Stimulated activated CD4-positive, alpha-beta T cell treated with anti-CD3 and anti-CD28 coated beads, Interleukin-1b, Interleukin-23, amount 100 ng/mL, for 1 hour (primary cell): ENCODE measurements at places on chromosomes 1 and 21.

DNA sequence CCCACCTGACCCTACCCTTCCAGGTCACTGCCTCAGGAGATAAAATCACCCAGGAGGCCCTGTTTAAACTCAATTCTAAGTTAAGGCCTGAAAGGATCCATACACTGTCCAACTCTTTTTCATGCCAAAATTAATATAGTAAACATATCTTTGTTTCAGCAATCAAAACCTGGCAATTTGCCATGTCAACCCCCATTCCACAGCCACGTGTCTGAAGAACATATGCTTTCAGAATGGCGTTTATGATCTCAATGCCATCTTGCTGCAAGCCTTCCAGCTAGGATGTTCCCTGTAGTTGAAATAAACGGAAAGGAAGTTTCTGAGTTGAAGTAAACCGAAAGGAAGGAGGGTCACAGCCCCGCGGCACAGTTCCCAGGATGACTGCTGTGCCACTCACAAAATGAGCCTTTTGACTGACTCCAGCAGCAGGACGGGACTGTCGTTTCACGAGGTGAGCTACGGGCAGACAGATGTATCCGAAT lies 472.0 kb downstream of the SMYD3 start:
- no peak for DNase-seq

- no peak for DNase-seq
Measured at GRCh38 chr1:110210604-110211495, 736 bp downstream of the KCNC4 start.

GRCh38 chr1:229448845-229449244 lies 15.0 kb upstream of the ACTA1 start:
- DNase-seq: no peak

GRCh38 chr1:230170622-230171021 lies 103.6 kb downstream of the GALNT2 start:
- DNase-seq: no peak

GRCh38 chr1:241401156-241401555 lies 44.2 kb upstream of the RGS7 start:
- no peak for DNase-seq

GRCh38 chr1:72230746-72231145 lies 51.6 kb downstream of the NEGR1 start:
- DNase-seq: no peak

DNA sequence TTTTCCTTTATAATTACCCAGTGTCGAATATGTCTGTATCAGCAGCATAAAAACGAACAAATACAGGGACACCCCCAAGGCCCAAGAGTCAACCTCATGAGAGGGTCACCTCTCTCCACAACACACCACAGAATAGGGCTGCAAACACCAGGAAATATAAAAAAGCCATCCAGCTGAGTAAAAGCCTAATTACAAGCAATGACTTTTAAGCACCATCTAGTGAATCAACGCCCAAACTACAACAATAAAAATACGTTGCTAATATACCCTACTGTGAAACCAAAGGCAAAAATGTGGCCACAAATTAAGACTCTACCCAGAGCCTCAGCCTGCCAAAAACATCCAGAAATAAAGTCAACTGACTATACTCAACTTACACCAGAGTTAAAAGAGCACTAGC lies 817.9 kb upstream of the NEGR1 start:
- no peak for DNase-seq

GRCh38 chr1:103416681-103417286 lies 108.7 kb upstream of the RNPC3 start:
- no peak for DNase-seq

GRCh38 chr21:44093761-44094160 lies 13.4 kb upstream of the PWP2 start:
- DNase-seq: no peak

DNA sequence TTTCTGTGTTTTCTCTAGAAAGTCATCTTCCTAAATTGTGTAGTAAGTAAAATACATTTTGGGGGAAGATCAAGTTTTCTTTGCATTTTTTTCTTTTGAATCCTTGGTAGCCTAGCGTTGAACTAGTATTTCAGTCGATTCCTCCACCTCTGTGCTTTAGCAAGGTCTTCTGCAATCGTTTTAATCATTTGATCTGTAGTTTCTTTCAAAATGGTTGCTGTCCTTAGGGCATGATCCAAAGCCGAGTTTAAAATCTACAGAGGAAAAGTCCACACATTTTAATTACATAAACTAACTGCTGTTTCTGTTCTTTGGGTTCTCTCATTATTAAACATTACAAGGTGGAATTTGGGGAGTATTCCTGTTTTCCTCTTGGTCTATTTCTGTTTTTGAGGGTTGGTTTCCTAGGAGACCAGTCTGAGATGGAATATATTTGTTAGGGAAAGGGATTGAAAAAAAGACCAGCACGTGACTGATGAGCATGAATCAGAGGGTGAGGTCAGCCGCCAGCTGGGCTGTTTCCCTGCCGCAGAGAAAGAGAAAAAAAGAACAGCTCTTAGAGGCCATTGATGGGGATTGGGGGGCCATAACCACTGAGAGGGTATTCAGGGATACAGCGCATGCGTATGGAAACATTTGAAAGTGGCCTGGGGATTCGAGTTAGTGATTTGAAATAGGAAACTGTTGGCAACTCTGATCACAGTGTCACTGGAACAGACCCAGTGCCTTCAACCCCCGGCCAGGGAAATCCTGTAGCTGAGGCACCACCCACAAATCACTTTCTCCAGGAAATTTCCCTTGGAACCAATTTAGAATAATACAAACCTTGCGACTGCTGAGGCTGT lies 40.6 kb downstream of the AKNAD1 start:
- no peak for DNase-seq

GRCh38 chr1:224739997-224740684 lies 124.0 kb downstream of the CNIH3 start:
- no peak for DNase-seq

- no peak for DNase-seq
Measured at GRCh38 chr1:25697435-25698217, 81.0 kb downstream of the MAN1C1 start.

- no peak for DNase-seq
Measured at GRCh38 chr1:170593173-170594011, 61.4 kb downstream of the GORAB start.

DNA sequence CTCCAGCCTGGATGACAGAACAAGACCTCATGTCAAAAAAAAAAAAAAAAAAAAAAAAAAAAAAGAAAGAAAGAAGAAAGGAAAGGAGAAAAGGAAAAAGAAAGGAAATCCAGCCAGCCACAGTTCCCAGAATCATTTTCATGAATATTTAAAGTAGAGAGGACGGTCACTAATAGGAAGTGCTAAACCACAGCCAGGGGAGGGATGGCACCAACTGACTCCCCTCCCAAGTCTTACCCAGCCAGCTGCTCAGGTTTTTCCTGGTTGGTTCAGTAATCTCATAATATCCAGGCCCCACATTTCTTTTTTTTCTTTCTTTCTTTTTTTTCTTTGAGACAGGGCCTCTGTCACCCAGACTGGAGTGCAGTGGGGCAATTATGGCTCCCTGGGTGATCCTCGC lies 63.9 kb upstream of the AK4 start:
- no peak for DNase-seq

DNA sequence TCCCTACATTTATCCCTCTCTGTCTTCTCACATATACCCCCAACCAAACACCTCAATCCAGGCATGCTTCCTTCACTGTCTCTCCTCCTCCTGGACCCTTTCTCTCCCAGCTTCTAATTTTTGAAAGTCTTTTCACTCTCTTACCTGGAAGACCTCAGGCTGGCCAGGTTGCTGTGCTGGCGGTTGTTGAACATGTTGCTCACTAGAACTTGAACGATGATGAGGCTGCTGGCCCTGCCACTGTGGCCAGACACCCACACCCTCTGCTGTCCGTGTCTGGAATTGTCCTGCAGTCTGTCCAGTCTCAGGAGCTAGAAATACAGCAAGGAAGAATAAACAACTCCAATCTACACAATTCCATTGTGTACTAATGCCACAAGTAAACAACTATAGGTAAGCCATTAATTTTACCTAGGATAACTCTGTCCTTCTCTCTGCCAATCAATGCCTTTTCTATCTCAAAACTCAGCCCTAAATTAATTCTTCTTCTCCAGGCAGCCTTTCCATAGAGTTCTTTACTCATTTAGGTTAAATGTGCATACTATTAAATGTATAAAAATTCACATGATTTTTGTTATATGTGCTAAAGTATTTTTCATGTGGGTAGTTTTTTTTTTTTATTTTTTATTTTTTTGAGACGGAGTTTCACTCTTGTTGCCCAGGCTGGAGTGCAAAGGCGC lies 5.1 kb upstream of the CTSK start:
- DNase-seq: no peak

GRCh38 chr1:3955196-3955772 lies 55.2 kb upstream of the C1orf174 start:
- DNase-seq: no peak

- DNase-seq: peak; percentile 24
Measured at GRCh38 chr1:200302192-200302920, 107.5 kb downstream of the ZNF281 start.

GRCh38 chr1:55969322-55969721 lies 610.0 kb downstream of the PLPP3 start:
- no peak for DNase-seq

DNA sequence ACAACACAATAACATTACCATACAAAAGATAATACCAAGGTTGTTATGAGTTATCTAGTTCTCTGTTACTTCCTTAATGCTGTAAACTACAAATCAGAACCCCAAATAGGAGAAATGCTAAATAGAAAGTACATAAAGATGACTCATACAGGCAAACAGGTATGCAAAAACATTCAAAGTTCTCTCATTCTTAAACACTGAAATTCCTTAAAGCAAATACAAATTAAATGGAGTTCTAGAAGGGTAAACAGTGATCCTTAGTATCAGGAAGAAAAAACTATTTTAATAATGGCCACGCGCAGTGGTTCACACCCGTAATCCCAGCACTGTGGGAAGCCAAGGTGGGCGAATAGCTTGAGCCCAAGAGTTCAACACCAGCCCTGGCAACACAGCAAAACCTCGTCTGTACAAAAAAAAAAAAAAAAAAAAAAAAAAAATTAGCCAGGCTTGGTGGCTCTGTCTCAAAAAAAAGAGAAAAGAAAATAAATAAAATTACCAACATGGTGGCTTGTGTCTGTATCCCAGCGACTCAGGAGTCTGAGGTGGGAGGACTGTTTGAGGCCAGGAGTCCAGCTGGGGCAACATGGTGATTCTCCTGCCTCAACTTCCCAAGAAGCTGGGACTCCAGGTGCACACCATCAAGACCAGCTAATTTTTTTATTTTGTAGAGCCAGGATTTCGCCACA lies 17.5 kb downstream of the FBXO42 start:
- no peak for DNase-seq

- no peak for DNase-seq
Measured at GRCh38 chr1:181789395-181789794, 272.1 kb downstream of the ZNF648 start.

GRCh38 chr1:89465201-89465600 lies 59.4 kb upstream of the LRRC8B start:
- DNase-seq: no peak

GRCh38 chr1:17287130-17287776 lies 20.7 kb upstream of the PADI4 start:
- DNase-seq: no peak

GRCh38 chr1:84479998-84480397 lies 932 bp downstream of the RPF1 start:
- DNase-seq: no peak

- no peak for DNase-seq
Measured at GRCh38 chr1:1020415-1021009, 592 bp downstream of the AGRN start.

DNA sequence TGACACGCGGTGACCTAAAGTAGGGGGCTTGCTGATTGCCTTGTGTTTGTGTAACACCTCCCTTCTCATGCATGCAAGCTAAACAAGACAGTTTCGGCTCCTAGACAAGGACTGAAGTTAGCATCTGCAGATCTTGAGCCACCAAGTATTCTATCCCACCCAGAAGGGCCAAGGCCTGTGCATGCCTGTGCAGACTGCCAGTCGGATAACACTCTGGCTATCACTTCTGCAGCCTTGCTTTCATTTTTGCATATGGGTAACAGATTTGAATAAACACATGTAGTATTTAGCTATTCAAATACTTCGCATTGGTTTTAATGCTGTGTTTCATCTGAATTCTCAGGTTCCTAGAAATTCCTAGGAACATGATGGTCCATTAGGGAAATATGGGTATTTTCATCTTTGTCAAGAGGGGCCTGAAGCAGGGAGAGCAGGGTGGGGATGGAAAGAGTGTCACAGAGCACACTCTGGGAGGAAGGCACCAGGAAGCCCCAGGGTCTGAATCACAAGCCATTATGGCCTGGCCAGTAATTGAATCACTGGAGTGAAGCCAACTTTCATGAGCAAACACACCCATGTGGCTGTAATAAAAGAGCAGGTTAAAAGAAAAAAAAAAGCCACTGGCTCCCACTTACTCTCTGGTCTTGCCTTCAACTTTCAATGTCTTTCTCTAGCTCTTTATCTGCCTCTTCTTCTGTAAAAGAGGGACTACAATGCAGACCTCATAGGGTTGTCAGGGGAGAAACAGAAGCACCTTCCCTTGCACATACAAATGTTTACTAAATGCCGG lies 28.3 kb downstream of the GADD45A start:
- DNase-seq: no peak

DNA sequence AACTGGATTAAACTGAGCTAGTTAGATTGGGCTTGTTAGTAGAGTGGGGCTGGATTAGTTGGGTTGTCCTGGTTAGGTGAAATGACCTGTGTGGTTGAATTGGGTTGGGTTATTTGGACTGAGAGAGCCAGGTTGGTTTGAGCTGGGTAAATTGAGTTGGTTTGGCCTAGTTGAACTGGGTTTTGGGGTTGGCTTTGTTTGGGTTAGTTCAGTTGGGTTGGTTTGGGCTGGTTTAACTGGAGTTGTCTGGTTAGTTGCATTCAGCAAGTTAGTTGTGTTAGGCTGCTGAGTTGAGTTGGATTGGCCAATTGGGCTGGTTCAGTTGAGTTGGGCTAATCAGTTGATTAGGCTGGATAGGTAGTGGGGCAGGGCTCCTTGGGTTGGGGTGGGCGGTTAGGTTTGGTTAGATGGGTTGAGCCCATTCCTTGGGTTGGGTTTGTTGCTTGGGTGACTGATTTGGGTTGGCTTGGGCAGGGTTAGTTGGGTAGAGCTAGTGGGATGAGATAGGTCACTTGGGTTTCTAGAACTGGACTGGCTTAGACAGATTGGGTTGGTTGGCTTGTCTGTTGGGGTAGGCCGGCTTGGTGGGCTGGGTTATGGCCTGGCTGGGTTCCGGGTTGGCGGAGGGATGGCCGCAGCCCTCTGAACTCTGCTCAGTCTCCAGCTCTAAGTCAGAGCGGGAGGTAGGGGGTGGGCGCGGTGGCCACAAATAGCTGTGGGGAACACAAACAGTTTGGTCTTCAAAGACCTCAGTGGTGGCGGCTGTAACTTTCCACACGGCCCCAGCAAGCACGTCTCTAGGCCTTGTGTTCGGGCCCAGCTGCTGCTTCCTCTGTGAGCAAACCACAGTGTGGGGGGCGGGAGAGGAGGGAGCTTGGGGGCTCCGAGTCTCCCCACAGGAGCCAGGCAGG lies 67.2 kb upstream of the RUNX3 start:
- DNase-seq: no peak

GRCh38 chr1:234911787-234912186 lies 216.8 kb downstream of the TOMM20 start:
- DNase-seq: no peak

GRCh38 chr1:223482766-223483165 lies 89.6 kb downstream of the CCDC185 start:
- DNase-seq: no peak

GRCh38 chr1:51192213-51192843 lies 43.7 kb upstream of the RNF11 start:
- no peak for DNase-seq
